Osteocyte (in vitro differentiated cells): ENCODE measurements at places on chromosomes 5 and 9. TPM values are rescaled to one million over a fixed set of nuclear protein-coding genes. Genes with fewer than 3 reads are reported as not detected.

- DNase-seq, result no peak
- H3K4me1 ChIP-seq, result peaks cover 29% of the 10 kb centered on the region
- peaks cover 8% of the 10 kb centered on the region for H3K36me3 ChIP-seq
Measured at GRCh38 chr5:143376911-143377813, 26.3 kb downstream of the NR3C1 start.

The TAS2R1 gene
- not detected in 2 replicates for total RNA-seq

DNA sequence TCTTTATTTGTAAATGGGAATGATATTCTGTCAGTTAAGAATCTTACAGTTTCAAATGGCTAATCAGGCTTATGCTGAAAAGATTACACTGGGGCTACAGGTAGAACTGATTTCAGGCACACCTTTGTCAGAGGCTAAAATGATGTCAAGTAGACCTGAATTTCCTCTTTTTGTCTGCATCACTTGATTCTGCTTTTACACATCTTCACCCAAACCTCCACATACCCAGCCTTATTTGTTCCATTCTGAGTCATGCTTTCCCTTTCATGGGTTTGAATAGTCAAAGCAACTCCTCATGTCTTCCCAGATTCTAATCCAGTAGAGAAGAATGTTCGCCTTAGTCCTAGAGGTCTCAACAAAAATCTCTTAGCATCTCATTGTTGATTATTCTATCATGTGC, 156.4 kb downstream of the CWC27 start:
- H3K27me3 ChIP-seq, result no peaks in the 10 kb centered on the region
- H3K36me3 ChIP-seq, result peaks cover 23% of the 10 kb centered on the region
- no peak overlapping the region for H3K27ac ChIP-seq

DNA sequence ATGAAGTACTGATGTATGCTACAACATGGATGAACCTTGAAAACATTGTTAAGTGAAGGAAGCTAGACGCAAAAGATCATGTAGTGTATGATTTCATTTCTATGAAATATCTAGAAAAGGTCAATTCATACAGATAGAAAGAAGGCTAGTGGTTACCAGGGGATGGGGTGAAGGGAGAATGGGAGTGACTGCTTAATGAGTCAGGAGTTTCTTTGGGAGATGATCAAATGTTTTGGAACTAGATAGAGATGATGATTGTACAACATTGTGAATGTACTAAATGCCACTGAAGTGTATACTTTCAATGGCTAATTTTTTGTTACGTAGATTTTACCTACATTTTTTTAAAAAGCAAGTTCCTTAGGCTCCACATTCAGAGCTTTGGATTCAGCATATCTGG, 14.9 kb upstream of the DELE1 start:
- peaks cover 41% of the 10 kb centered on the region for H3K27me3 ChIP-seq
- DNase-seq, result no peak
- peaks cover 6% of the 10 kb centered on the region for H3K4me1 ChIP-seq

DNA sequence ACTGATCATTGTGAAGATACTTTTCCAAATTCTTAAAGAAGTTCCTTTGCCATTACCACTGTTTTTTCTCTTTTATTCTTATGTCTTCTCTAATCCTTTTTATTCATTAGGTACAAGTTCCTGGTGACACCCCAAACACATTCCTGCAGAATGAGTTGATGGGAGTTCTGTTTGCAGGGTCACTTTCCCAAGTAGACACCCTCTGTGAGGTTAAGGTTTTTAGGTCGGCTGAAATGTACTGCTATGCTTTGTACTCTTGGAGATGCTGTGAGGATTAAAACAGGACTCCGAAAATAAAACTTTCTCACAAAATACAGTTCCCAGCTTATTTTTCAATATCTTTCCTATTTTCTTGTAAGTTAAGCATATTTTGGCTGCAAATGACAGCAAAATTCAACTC, 143.3 kb upstream of the TLE4 start:
- peaks cover 4% of the 10 kb centered on the region for H3K36me3 ChIP-seq
- no peak for DNase-seq
- no peak overlapping the region for H3K4me3 ChIP-seq
- peak overlapping the region; percentile 21 for H3K27ac ChIP-seq
- peaks cover 11% of the 10 kb centered on the region for H3K4me1 ChIP-seq

The PCDHGA12 gene
- total RNA-seq, result 2.0 and 2.1 TPM in 2 replicates
